ENCODE measurements at places on chromosomes 12 and 14.

- H3K36me3 ChIP-seq, result 0 out of 2 replicates have a peak, but pooled peaks cover 2% of the 10 kb centered on the region
- no peak overlapping the region for H3K4me3 ChIP-seq
- H3K27ac ChIP-seq, result no peak overlapping the region
- H3K4me1 ChIP-seq, result peaks cover 12% of the 10 kb centered on the region
- H3K27me3 ChIP-seq, result no peaks in the 10 kb centered on the region
Observed at GRCh38 chr12:24938341-24938740, 10.6 kb downstream of the BCAT1 start.

DNA sequence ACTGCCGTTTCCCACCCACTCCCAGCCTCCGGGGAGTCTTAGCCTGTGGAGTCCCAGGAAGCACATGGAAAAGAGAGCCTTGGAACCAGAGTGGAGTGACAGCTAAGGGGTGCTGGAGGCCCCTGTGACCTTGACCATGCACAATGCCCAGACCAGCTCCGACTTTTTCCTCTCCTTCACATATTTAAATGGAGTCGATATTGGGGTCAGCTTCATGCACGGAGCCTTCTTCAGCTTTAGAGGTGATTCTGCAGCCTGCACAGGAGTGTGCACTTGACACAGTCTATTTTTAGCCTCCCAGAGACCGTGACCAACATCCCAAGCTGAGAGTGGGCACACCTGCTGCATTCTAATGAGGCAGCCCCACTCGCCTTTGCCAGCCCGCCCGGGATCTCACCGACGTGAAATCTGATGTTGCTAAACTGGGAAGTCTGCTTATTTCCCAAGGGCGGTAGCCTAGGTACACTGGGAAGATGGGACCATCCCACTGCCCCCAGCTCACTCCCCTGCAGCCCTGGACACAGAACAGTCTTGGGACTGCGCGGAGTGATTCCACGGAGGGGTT lies 47.5 kb downstream of the PRMT8 start:
- H3K27ac ChIP-seq, result no peak overlapping the region
- no peaks in the 10 kb centered on the region for H3K4me1 ChIP-seq
- no peaks in the 10 kb centered on the region for H3K36me3 ChIP-seq
- no peak overlapping the region for H3K4me3 ChIP-seq
- no peaks in the 10 kb centered on the region for H3K27me3 ChIP-seq

GRCh38 chr14:30114051-30114450 lies 186.4 kb upstream of the PRKD1 start:
- H3K4me1 ChIP-seq, result no peaks in the 10 kb centered on the region
- H3K27me3 ChIP-seq, result no peaks in the 10 kb centered on the region
- no peak for DNase-seq
- no peaks in the 10 kb centered on the region for H3K36me3 ChIP-seq
- H3K4me3 ChIP-seq, result no peak overlapping the region
- H3K27ac ChIP-seq, result no peak overlapping the region

DNA sequence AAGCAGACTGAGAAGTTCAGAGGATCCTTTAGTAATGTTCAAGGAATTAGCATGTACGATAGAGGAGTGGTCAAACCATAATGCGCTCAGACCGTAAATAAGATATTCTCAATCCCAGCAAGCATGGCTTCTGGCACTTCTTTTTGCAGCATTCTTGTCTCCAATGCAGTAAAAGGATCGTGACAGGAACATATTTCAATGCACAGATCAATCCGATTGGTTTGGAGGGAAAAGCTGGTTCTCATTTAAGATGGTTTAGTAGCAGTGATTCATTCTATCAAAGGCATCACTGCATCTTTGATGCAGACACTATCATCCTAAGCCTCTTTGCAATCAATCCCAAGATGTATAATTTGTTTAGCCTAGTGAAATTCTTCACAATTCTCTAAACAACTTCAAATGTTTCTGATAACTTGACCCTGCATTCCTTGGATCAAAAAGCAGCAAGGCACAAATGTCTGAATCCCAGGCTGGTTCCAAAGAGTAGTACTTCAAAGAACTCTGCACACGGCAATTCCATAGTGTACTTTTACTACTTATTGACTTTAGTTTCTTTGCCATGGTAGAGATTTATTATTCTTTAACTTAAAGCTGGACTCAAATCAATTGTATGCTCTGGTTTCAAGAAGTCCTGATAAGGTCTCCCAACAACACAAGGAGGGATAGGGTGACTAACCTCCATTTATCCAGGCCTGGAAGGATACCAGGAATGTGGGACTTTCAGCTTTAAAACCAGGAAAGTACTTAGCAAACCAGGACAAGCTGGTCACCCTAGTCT lies 96.8 kb upstream of the MDM1 start:
- H3K27me3 ChIP-seq, result no peaks in the 10 kb centered on the region
- no peak overlapping the region for H3K4me3 ChIP-seq
- no peaks in the 10 kb centered on the region for H3K4me1 ChIP-seq
- DNase-seq, result no peak

DNA sequence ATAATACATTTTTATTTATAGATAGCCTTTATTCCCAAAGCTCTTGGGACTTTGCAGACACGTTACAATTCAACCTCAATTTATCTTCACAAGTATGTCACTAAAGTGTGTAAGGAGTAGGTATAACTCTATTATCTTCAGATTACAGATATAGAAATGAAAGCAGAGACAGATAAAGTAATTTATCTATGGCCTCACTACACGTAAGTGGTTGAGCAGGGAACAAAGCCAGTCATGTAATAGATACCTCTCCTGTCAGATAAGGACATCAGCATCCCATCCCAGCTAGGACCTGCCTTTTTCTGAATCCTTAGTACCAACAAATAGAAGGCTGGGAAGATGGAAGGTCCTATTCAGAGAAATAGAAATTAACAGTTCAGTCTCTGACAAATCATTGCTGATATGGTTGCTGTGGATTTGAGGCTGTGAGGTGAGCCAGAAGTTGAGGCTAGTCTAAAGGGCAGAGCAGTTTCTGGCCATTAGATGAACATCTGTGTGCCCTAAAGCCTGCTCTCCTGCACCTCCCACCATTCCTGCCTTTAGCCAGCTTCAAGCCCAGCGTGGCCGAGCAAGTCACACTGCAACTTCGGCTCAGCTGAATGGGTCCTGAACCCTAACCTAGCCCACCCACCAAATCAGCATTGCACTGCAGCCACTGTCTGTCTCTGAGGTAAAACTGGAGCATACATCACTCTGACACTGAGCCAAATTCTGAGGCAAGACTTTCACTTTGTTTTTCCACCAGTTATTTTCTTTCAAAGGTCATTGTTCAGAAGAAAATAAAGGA lies 71.1 kb upstream of the PLEKHA5 start:
- H3K27me3 ChIP-seq, result no peaks in the 10 kb centered on the region
- H3K36me3 ChIP-seq, result no peaks in the 10 kb centered on the region
- H3K4me1 ChIP-seq, result no peaks in the 10 kb centered on the region
- H3K4me3 ChIP-seq, result no peak overlapping the region
- H3K27ac ChIP-seq, result no peak overlapping the region
- DNase-seq, result no peak

DNA sequence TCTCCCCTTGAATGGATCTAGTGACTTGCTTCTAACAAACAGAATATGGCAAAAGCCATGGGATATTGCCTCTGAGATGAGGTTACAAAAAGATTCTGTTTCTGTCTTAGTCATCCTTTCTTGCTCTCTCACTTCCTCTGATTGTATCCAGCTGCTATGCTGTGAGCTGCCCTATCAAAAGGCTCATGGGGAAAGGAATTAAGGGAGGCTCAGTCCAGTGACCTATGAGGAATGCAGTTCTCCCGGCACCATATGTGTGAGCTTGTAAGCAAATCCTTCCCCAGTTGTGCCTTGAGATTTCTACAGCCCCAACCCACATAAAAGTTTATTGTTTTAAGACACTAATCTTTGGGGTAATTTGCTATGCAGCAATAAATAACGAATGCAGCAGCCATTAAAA lies 183.1 kb downstream of the KLHL28 start:
- no peaks in the 10 kb centered on the region for H3K27me3 ChIP-seq
- H3K4me1 ChIP-seq, result no peaks in the 10 kb centered on the region
- no peak for DNase-seq
- H3K27ac ChIP-seq, result no peak overlapping the region

DNA sequence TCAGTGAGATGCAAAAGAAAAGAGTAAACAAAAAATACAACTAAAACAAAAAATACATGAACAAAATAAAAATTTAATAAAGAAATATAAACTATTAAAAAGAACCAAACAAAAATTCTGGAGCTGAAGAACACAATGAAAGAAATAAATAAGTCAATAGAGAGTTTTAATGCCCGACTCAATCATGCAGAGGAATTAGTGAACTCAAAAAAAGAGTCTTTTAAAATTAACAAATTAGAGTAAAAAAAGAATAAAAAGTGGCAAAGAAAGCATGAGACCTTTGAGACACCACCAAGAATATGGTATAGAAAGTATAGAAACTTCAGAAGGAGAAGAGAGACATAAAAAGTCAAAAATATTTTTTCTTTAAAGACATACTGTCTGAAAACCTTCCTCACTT lies 2.6 kb upstream of the KLRC1 start:
- no peaks in the 10 kb centered on the region for H3K36me3 ChIP-seq
- no peaks in the 10 kb centered on the region for H3K27me3 ChIP-seq
- no peaks in the 10 kb centered on the region for H3K4me1 ChIP-seq
- DNase-seq, result no peak

GRCh38 chr14:36944307-36945010 lies 227.9 kb downstream of the SLC25A21 start:
- no peak overlapping the region for H3K27ac ChIP-seq
- no peak for DNase-seq
- no peaks in the 10 kb centered on the region for H3K36me3 ChIP-seq
- no peak overlapping the region for H3K4me3 ChIP-seq
- no peaks in the 10 kb centered on the region for H3K27me3 ChIP-seq

DNA sequence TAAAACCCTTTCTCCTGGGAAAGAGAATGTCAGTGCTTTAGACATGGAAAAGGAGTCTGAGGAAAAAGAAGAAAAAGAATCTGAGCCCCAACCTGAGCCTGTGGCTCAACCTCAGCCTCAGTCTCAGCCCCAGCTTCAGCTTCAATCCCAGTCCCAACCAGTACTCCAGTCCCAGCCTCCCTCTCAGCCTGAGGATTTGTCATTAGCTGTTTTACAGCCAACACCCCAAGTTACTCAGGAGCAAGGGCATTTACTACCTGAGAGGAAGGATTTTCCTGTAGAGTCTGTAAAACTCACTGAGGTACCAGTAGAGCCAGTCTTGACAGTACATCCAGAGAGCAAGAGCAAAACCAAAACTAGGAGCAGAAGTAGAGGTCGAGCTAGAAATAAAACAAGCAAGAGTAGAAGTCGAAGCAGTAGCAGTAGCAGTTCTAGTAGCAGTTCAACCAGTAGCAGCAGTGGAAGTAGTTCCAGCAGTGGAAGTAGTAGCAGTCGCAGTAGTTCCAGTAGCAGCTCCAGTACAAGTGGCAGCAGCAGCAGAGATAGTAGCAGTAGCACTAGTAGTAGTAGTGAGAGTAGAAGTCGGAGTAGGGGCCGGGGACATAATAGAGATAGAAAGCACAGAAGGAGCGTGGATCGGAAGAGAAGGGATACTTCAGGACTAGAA lies 6.1 kb downstream of the PNN start:
- DNase-seq, result no peak
- no peaks in the 10 kb centered on the region for H3K27me3 ChIP-seq
- peaks cover 43% of the 10 kb centered on the region for H3K36me3 ChIP-seq
- H3K27ac ChIP-seq, result no peak overlapping the region
- H3K4me3 ChIP-seq, result no peak overlapping the region

- no peaks in the 10 kb centered on the region for H3K27me3 ChIP-seq
- H3K36me3 ChIP-seq, result no peaks in the 10 kb centered on the region
- H3K4me3 ChIP-seq, result no peak overlapping the region
- no peak for DNase-seq
- no peak overlapping the region for H3K27ac ChIP-seq
Observed at GRCh38 chr14:66311990-66312389, 174.2 kb upstream of the CCDC196 start.

DNA sequence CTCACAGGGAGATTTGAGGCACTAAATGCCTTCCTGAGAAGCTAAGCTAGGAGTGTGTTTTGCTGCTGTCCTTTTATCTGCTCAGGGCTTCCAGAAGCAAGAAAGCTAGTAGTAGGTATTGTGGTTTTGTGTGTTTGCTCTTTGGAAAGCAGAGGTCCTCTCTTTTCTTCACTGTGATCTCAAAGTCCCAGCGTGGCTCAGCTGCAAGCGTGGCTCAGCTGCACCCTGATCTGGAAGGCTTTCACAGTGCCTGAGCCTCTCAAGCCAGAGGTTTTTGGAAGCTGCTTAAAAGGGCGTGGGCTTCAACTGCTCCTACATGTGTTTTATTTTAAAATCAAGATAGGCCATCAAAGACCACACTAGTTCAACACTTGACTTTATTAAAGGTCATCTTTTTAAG lies 337.4 kb upstream of the RGS6 start:
- no peaks in the 10 kb centered on the region for H3K4me1 ChIP-seq
- H3K4me3 ChIP-seq, result no peak overlapping the region
- no peak for DNase-seq
- no peaks in the 10 kb centered on the region for H3K36me3 ChIP-seq

- no peak overlapping the region for H3K4me3 ChIP-seq
- DNase-seq, result no peak
- no peak overlapping the region for H3K27ac ChIP-seq
- peaks cover 45% of the 10 kb centered on the region for H3K36me3 ChIP-seq
- no peaks in the 10 kb centered on the region for H3K27me3 ChIP-seq
Observed at GRCh38 chr14:24240110-24240918, 2.1 kb downstream of the TINF2 start.

- H3K4me1 ChIP-seq, result no peaks in the 10 kb centered on the region
- no peak overlapping the region for H3K27ac ChIP-seq
- no peak for DNase-seq
- H3K27me3 ChIP-seq, result no peaks in the 10 kb centered on the region
- H3K4me3 ChIP-seq, result no peak overlapping the region
Observed at GRCh38 chr14:85333313-85333712, 196.6 kb upstream of the FLRT2 start.

GRCh38 chr12:70637303-70638085 lies at the start of gene PTPRB:
PTPRB (minus strand) TSS chr12:70637429; CDS start chr12:70637395, 34 bp downstream.
- H3K4me3 ChIP-seq, result no peak within 1 kb of the TSS
- H3K27me3 ChIP-seq, result no peaks in the 10 kb centered on the region
- DNase-seq, result no peak
- H3K4me1 ChIP-seq, result no peaks in the 10 kb centered on the region
- H3K36me3 ChIP-seq, result no peaks in the 10 kb centered on the region

- H3K27ac ChIP-seq, result no peak overlapping the region
- no peak overlapping the region for H3K4me3 ChIP-seq
- DNase-seq, result no peak
- peaks cover 12% of the 10 kb centered on the region for H3K27me3 ChIP-seq
- H3K4me1 ChIP-seq, result peaks cover 23% of the 10 kb centered on the region
- H3K36me3 ChIP-seq, result no peaks in the 10 kb centered on the region
Observed at GRCh38 chr14:56887216-56887615, 76.9 kb upstream of the OTX2 start.
